ENCODE measurements at places on chromosomes 5 and 9.

DNA sequence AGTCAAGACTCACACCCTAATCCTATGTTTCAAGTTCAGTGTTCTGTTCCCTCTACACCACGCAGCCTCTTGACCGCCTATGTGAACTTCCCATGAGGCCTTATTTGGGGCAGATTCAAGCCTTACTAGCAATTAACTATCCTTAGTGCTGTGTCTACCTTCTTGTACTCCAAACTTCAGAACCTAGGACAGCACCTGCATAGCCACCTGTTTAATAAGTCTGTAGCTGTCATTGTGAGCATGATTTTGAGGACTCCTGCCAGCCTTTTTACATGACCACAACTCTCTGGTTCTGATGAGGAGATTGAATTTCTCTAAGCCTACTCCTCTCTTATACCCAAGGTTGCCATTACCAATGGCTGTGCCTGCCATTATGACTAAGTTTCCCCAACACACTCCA lies 50.8 kb upstream of the PCSK1 start:
- DNase-seq, result peak; percentile 56

DNA sequence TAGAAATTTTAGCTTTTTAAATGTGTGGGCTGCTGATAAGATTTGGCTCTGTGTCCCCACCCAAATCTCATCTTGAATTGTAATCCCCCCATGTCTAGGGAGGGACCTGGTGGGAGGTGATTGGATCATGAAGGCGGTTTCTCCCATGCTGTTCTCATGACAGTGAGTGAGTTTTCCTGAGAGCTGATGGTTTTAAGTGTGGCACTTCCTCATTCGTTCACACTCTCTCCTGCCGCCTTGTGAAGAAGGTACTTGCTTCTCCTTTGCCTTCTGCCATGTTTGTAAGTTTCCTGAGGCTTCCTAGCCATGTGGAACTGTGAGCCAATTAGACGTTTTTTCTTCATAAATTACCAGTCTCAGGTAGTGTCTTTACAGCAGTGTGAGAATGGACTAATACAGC lies 127.8 kb upstream of the MVB12B start:
- DNase-seq, result no peak

DNA sequence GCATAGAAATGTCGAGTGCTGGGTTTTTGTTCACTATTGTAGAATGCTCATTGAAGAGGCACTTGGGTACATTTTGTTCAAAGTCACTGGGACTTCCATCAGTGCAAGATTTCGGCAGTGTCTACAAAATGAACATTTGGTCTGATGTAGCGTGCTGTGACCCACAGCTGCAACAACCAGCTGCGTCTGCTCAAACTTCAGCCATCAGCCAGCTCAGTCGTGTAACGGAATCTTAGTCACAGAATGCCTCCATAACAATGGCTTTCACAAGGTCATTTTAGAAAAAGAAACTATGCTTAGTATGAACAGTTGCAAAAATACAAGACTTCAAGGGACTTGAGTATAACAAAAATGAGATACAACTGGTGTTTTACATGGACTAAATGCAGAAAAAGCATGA lies 828.1 kb upstream of the GRAMD2B start:
- DNase-seq, result no peak

DNA sequence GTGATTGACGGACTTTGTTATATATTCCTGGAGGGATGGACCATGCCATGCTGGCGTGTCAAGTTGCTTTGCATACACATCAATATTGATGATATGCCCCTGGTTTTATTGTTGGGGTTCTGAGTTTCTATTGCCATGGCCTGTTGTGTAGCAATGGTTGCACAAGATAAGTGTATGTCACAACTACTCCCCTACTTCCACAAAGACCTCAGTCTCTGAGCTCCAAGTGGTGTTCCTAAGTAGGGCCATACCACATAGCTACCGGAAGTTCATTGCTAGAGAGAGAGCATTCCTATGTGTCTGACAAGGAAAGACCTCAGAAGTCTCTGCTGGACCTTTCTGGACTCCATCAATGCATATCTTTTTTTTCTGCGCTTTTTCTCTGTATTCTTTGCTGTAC lies 19.8 kb downstream of the TXNDC8 start:
- DNase-seq, result no peak

GRCh38 chr5:94849324-94849723 lies 230.9 kb downstream of the SLF1 start:
- DNase-seq, result no peak

- no peak for DNase-seq
These were observed 126.0 kb downstream of the MEF2C start for GRCh38 chr5:88756953-88757352.

GRCh38 chr9:86352440-86353077 lies 1.7 kb downstream of the TUT7 start:
- DNase-seq, result no peak

GRCh38 chr5:107557051-107557658 lies 113.6 kb downstream of the EFNA5 start:
- DNase-seq, result peak; percentile 50

- DNase-seq, result no peak
These were observed 1866.7 kb upstream of the C9orf72 start for GRCh38 chr9:29439961-29440360.

DNA sequence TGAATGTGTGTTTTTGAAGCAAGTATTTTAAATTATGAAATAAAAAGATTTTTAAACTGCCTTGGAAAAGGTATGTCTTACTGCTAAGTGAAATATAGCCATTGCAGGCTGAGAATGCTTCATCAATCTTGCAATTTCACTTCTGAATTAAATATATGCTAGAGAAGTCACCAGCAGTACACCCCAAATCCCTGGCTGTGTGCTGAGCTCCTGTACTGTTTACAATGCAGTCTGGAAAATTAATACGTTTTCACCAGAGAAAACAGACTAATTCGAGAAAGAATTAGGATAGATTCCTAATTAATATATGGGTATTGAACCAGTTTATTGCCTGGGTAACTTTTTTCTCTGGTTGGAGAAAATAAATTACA lies 3.2 kb downstream of the PRDM6 start:
- DNase-seq, result no peak

GRCh38 chr9:89083626-89084025 lies 92.4 kb downstream of the S1PR3 start:
- DNase-seq, result no peak

GRCh38 chr5:1385395-1386273 lies 40.7 kb upstream of the CLPTM1L start:
- peak; percentile 52 for DNase-seq
